ENCODE measurements at places on chromosomes 2 and 18. TPM values are rescaled to one million over a fixed set of nuclear protein-coding genes. Genes with fewer than 3 reads are reported as not detected.

The NEB gene
- total RNA-seq = under 0.01 TPM

The CCBE1 gene
- 0.50 TPM for total RNA-seq

The TMEM182 gene
- 6.5 TPM for total RNA-seq

The EGR4 gene
- 0.12 TPM for total RNA-seq

The FRZB gene
- total RNA-seq = not detected

The KRTCAP3 gene
- total RNA-seq = 3.0 TPM

The CCDC93 gene
- 23.5 TPM for total RNA-seq

The GPR17 gene
- not detected for total RNA-seq

The TMEM178A gene
- 1.5 TPM for total RNA-seq

The CCDC85A gene
- 0.17 TPM for total RNA-seq

The KCNE4 gene
- 0.51 TPM for total RNA-seq

The DSEL gene
- total RNA-seq = 4.8 TPM

The SAG gene
- total RNA-seq = not detected

The AFG3L2 gene
- 61.3 TPM for total RNA-seq

The SATB2 gene
- total RNA-seq = 7.5 TPM

The CAVIN2 gene
- 3.2 TPM for total RNA-seq

The CDH7 gene
- not detected for total RNA-seq

The CETN1 gene
- total RNA-seq = not detected

The NETO1 gene
- 1.4 TPM for total RNA-seq

The ADCYAP1 gene
- total RNA-seq = not detected

The TFPI gene
- total RNA-seq = 0.33 TPM

The FLACC1 gene
- 0.33 TPM for total RNA-seq

The NIF3L1 gene
- 23.2 TPM for total RNA-seq

The IDH1 gene
- 85.2 TPM for total RNA-seq

The PASK gene
- total RNA-seq = 6.0 TPM

The OBSL1 gene
- total RNA-seq = 32.6 TPM

The TMEM150A gene
- 14.2 TPM for total RNA-seq

The VWC2L gene
- not detected for total RNA-seq

The DHRS9 gene
- not detected for total RNA-seq

The TYW5 gene
- 11.0 TPM for total RNA-seq

The CAB39 gene
- total RNA-seq = 115 TPM

The LONRF2 gene
- total RNA-seq = under 0.01 TPM

The SERPINB7 gene
- total RNA-seq = 55.6 TPM

The GPR155 gene
- total RNA-seq = 13.8 TPM

The ABCG8 gene
- not detected for total RNA-seq

The CYP20A1 gene
- total RNA-seq = 17.5 TPM

The MROH2A gene
- total RNA-seq = not detected

The SOWAHC gene
- 120 TPM for total RNA-seq

Measured in mammary epithelial cell (primary cell).